Hindlimb muscle (tissue), 1 donor: ENCODE measurements at places on chromosomes 2 and 18. TPM values are rescaled to one million over a fixed set of nuclear protein-coding genes. Genes with fewer than 3 reads are reported as not detected.
A peak's percentile ranks its signal among the peaks of the same experiment; 100 is the strongest.

The PROM2 gene
- polyA plus RNA-seq = 1.4 TPM

The ERBB4 gene
- polyA plus RNA-seq = 6.4 TPM

The OR6B3 gene
- not detected for polyA plus RNA-seq

The CPLX4 gene
- polyA plus RNA-seq = not detected

The SLC38A11 gene
- 0.15 TPM for polyA plus RNA-seq

The TBC1D8 gene
- 30.2 TPM for polyA plus RNA-seq

The NXPH2 gene
- 13.4 TPM for polyA plus RNA-seq

The CCDC150 gene
- polyA plus RNA-seq = 3.2 TPM

The QPCT gene
- 8.4 TPM for polyA plus RNA-seq

DNA sequence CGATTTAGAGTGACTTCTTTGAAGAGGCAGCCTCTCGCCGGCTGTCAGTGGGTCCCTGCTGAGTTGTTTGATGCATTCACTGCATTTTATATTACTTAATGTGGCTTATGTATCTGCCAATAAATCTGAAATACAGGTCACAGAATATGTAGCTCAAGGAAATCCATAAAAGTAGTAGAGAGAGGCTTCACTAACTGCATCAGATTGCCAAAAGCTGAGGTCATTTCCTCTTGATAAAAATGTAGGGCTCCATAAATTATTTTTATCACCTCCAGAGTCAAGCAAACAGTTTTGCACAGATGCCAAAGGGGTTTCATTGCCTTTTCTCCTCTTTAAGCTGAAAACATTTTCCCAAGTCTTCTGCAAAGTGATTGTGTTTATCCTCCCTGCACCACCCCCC, 36.5 kb upstream of the CCDC93 start:
- no peak for DNase-seq

- no peak for DNase-seq
These were observed 151.0 kb downstream of the TMEM17 start for GRCh38 chr2:62354771-62355561.

DNA sequence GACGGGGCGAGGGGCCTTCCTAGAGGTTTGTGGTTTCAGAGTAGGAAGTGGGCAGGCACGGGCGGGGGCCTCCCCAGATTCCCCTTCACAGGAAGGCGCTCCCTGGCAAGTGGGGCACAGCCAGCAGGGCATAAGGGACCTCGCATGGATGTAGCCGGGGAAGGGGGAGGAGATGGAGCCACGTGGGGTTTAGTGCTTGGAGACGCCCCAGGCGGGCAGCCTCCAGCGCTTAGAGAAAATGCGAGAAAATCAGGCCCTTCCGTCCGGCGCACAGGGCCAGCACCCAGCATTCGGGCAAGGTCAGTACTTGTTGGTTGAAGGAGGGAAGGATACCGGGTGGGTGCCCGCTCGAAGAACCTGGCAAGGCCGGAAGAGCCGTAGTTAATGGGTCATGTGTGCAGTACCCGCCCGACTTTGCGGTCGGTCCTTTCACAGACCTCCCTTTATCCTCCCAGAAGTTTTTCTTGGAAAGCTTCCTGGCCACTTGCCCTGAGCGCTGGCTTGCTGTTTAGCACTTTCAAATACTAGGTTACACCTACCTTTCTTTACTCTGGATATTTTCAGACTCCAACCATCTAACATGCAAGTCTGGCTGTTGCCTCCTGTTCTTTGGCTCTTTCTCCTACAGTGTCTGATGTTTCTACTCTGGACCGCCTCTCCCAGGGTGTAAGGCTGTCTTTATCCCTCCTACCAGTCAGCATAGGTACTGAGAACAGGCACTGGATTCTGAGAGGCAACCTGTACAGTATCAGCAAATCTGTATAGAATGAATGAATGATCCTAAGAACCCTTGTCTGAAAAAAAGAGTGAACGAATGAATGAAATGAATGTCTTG, 78.1 kb downstream of the CIB4 start:
- peak; percentile 15 for DNase-seq

- no peak for DNase-seq
These were observed 199.6 kb downstream of the PHLPP1 start for GRCh38 chr18:62914871-62915392.

DNA sequence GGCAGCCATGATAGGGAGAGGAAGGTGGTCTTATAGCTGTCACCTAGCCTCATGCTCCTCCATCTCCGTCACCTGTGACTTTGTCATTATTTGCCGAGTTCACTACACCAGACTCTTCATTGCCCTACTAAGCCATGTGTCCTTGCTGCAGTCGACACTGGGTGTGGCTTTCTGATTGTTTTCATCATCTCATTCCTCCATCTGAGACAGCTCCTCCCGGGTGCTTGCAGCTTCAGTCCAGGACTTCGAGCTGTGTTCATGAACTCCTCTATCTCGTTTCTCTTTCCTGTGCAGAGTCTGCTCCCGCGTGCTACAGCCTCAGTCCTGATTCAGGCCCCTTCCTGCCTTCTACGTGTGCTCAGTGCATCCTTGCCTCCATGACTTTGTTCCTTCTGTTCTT, 295.1 kb upstream of the TNP1 start:
- no peak for DNase-seq

DNA sequence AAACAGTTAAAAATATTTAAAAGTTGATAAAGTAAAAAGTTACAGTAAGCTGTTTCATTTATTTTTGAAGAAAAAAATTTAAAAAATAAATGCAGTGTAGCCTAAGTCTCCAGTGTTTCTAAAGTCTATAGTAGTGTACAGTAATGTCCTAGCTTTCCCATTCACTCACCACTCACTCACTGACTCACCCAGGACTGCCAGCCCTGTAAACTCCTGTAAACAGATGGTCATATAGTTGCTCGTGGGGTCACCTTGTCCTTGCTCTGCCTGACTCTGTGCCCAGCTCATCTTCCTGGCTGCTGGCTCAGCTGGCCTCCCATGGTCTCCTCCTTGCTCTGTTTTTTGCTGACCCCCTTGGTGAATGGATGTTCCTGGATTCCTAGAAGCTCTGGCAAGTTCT, 180.3 kb downstream of the VAPA start:
- DNase-seq = no peak

DNA sequence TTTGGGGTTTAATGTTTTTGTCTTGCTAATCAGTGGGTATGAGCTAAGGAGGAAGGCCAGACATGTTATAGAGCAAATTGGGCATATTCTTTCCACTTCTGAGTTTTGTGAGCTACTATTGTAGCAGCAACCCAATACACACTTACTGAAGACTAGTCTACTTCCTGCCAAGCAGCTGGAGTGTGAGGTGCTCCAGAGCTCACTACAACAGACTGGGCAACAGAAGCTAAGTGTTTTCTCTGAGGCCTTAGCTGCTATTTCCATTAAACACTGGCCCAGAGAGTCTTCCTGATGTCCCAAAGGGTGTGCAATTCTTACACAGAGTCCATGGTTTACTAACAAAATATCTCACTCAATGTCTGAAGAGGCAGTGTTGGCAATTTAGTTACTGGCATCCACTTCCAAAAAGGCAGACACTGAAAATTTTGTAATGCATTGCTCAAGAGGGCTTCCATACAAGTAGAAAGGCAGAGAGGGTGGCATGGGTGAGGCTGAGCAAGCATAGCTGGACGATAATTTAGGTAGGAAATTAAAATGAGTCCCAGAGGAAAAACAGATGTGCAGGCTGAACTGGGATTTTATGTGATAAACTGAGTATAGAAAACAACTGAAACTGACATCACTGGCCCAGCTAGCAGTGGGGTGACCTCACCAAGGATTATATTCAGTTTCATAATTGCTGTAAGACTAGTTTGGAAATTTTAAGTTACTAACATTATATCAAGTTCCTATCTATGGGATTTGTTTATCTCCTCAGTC, 68.6 kb downstream of the ZC3H6 start:
- DNase-seq = peak; percentile 26

DNA sequence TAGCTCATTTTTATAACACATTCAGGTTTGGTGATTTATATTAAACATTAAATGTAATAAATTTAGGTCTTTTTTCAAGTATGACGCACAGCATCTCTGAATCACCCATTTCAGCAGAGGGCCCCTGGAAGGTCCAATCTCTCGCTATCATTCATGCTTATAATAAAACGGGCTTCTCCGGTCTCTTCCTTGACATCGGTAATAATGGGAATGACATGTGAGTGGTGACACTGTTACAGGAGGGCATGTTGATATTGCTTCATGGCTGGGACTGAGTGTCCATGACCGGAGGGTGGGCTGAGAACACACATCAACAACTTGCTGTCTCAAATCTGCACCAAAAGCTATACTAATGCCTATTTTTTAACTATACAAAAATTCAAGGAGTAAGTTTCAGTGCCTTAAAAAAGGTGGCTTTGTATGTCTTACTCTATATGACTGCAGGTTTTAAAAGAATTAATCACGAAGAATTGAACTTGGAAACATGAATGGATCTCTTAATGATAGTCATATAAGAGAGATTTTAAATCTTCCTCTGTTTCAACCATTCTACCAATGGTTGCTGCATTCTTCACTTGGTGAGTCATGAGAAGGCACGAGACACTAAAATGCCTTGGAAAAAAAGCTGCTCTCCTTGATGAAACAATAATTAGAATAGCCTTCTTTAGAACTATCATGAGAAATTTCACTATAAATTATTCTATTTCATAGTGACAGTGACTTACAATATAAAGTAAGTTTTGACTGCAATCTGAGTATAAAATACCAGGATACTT, 101.9 kb upstream of the NRP2 start:
- no peak for DNase-seq

DNA sequence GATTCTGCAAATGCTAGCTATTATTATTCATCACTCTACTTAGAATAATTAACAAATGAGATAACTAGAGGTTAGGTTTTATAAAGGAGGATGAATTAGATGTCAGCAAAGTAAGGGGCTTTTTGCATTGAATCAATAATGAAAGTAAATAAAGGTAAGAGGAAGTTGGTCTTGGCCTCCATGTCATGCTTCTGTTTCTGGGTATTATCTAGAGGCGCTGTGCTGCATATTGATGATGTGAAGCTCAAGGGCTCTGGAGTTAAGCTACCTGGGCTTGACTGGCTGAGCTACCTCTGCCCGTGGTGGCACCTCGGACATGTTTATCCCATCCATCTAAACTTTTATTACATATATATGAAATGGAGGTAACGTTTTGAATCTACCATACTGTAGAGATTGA, 350.9 kb downstream of the PARD3B start:
- no peak for DNase-seq

- DNase-seq = no peak
These were observed 104.3 kb downstream of the ABCA12 start for GRCh38 chr2:215034154-215034553.

GRCh38 chr2:177118636-177119035, 94.0 kb upstream of the HNRNPA3 start:
- no peak for DNase-seq

GRCh38 chr2:118089139-118089800, 999 bp downstream of the INSIG2 start:
- peak; percentile 15 for DNase-seq

- no peak for DNase-seq
These were observed 151.4 kb downstream of the ETAA1 start for GRCh38 chr2:67548317-67549201.

GRCh38 chr2:196533772-196534397, 105.6 kb upstream of the CCDC150 start:
- DNase-seq = no peak

DNA sequence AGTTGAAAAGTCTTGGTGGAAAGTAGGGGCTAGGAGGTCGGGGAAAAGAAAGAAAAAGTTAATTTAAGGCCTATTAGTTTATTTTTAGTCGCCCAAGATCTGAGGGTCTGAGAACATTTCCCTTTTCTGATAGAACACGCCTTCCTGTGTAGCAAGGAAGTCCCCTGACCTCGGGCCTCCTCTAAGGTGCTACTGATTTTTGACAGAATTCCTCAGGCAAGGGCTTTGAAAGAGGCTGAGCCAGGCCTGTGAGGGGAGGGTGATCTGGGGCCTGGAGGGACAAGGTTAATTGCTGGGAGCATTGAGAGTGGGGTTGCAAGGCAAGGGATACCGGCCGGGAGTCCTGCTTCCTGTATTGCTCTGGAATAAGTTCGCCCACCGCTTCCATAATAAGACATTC, 131.4 kb upstream of the MYCN start:
- no peak for DNase-seq

- DNase-seq = no peak
These were observed 25.7 kb downstream of the STEAP3 start for GRCh38 chr2:119249311-119249710.

GRCh38 chr2:208492069-208492468, 85.5 kb downstream of the PTH2R start:
- DNase-seq = no peak

DNA sequence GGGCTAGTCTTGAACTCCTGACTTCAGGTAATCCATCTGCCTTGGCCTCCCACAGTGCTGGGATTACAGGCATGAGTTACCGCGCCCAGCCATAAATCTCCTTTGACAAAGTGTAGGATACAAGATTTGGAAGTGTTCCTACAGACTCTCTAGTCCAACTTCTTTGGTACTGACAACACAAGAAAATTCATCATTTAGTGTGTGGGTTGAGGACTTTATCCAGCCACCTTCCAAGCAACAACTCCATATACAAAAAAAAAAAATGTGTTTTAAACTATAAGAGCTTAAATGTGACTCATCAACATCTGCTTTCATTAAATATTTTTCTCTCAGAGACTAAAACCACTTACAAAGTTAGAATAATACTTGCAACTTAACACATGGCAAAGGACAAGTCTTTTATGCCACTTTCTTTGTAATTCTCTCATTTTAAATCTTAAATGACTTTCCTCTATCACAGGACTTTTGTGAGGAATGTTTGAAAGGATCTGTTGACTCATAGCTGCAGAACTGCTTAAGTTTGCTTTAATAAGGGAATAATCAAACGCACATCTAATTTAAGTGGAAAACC, 46.2 kb upstream of the ITGAV start:
- DNase-seq = no peak
